Nucleus accumbens (tissue), 56 donors: ENCODE measurements at places on chromosomes 7 and 10.

DNA sequence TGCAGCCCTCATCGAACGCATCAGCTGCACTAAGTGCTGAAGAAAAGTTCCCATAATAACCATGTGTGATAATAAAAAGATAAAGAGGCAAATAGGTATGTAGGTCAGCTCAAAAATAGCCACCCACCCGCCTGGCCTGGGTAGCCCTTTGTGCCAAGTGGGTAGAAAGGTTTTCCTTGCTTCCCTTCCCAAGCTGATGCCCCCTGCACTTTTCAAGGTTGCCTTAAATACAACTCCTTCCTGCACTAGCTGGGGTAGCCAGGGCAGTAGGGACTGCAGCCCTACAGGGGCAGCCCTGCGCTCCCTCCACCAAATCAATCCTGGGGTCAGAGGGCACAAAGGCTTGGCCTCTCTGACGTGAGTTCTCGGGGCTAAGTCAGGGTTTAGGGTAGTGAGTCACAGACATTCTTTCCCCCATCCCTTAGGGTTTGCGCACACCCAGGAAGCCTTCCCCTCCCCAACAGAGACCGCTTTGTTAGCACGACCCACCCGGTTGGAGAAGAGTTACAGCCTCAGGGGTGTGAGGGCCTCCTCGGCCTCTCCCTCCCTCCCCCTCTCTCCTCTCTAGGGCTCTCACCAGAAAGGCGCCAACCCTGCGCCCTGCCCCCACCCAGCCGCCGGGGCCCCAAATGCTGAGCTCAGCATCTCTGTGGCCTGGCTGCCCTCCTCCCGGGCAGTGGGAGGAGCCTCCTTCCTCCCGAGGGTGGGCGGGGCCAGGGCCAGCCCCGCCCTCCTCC, 13.3 kb upstream of the DDIT4 start:
- DNase-seq: peak; percentile 81

DNA sequence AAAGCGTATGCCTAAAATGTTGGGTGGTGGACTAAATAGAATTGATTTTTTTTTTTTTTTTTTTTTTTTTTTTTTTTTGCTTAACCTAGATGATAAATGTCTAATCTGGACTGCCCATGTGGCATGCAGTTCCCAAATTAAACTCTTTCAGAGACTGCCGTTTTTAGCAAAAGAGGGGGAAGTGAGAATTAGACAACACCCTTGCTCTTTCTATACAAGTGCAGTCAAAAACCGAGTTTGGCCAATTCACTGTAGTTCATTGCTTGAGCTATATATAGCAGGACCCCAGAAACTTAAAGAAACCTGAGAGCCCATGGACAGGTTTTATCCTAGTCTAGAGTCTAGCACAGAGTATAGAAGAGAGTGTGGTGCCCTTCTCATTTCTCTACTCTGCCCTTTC, 141.9 kb downstream of the GRM3 start:
- no peak for DNase-seq

DNA sequence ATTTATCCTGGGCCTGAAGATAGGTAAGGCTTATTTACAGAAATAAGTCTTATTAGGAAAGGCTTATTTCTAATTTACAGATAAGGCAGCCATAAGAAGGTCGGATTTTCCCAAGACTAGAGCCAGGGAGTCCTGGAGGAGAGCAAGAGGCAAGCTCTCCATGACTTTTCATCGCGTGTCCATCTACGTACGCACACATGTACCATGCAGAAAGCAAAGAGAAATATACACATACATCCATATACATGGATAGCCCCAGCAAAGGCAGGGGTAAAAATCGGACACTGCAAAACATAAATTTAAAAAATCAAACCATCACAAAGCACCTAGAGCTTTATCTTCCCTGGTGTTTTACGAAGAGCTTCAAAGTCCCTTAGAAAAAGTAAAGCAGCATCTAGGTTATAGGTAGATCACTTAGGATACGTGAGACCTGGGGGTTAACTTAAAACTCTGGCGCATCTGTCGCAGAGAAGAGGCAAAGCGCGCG, 25.8 kb upstream of the ZRANB1 start:
- DNase-seq: no peak

DNA sequence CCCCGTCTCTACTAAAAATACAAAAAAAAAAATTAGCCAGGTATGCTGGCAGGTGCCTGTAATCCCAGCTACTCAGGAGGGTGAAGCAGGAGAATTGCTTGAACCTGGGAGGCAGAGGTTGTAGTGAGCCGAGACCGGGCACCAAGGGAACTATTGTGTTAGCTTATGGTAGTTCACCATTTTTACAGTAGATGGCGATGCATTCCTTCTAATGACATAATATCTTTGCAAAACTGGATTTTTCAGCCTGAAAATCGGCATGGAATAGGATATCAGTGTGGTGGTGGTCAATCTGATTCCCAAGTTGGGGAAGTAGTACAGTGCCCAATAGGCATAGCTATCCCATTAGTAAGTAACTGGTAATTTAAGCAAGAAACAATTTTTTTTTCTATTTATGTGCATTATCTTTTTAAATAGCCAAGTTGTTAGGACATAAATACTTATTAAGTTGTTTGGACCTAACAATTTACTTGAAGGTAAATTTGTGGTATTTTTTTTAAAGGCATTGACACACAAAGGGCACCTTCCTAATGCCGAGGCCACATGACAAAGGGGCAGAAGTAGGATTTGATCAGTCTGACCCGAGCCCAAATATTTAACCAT, 17.6 kb upstream of the IMPDH1 start:
- no peak for DNase-seq

DNA sequence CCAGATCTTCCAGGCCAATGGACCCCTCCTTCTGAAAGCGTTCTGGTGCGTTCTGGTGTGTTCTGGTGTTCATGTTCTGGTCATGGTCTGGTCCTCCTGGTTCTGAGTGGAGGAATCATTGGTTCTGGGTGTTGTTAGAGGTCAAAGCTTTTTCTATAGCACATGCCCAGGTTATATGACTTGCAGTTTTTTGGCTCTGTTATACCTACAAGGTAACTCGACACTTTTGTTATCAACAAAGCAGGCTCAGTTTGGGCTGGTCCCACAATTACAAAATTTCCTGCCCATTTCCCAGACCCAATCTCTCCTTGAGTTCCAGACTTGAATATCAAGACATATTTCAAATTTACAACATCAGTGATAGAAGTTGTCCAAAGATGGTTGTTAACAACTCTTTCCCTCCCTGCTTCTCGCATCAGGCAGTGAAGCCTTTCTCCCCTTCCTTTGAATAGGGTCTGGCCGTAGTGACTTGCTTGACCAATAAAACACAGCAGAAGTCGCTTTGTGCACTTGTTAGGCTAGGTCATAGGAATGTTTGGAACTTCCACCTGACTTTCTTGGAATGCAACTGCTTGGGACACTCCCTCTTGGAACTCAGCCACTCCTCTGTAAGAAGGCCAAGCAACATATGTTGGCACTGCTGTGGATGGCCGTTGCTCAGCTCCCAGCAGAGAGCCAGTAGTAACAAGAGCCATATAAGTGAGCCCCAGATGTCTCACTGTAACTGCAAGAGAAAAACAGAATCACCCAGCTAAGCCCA, 83.1 kb upstream of the STEAP1B start:
- DNase-seq: no peak

GRCh38 chr7:107592361-107593024, 12.4 kb downstream of the BCAP29 start:
- no peak for DNase-seq

GRCh38 chr7:152523916-152524315, 88.1 kb upstream of the KMT2C start:
- no peak for DNase-seq

- DNase-seq: no peak
Measured at GRCh38 chr7:148963583-148964482, 64.5 kb downstream of the PDIA4 start.

DNA sequence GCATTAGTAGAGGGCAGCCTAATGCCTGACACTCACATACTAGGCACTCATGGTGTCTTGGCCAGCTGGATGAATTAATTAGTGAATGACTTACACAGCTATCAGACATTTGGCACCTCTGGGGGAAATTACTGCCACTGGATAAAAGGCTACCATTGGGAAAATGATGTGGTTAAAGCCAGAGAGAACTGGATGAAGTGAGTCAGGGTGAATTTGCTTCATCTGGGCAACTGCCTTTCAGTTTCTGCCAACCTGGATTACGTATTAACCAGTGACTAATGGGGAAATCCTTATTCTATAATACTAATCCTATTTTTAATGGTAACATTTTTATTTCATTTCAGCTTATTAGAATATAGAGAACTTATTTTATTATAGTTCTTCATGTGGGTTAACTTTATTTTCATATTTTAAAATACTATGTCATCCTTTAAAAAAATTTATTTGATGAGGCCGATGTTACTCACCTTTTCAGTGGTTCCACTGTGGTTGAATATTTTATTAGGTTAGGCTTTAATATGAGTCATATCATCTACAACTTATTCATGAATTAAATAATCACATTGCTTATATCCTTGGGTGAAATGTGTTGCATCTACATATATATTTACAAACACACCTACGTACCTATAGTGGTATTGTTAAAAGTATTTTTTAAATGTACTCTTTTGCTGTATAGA, 85.6 kb upstream of the CAPZA2 start:
- no peak for DNase-seq

DNA sequence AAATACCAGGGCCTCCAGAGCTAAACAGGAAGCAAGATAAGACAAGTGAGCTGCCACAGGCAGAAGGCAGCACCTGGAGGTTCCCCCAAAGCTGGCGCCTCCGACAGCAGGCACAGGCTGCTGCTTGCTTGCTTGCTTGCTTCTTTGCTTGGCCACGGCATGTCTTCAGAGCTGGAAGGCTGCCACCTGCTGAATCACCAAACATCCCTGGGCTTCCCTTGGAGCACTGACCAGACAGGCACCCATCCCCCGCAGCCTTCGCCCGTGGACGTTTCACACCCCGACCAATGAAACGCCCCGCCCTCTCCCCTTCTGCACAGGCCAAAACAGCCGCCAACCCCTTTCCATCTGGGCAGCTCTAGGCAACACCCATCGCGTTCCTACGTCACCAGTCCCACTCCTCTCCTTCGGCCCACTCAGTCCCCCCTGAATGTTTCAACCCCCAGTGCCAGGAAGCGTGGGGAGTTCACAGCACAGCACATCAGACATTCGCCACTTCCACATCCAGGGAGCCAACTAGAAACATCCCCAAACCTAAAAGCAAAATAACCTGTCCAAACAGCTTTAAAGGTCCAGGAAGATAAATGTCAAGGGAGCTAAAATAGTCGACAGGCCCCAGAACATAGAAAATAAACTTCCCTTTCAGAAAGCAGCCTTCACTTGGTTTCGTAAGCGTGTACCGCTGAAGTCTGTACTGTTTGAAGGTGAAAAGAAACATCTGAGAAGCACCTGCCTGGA, 1.6 kb downstream of the SGMS1 start:
- peak; percentile 85 for DNase-seq

DNA sequence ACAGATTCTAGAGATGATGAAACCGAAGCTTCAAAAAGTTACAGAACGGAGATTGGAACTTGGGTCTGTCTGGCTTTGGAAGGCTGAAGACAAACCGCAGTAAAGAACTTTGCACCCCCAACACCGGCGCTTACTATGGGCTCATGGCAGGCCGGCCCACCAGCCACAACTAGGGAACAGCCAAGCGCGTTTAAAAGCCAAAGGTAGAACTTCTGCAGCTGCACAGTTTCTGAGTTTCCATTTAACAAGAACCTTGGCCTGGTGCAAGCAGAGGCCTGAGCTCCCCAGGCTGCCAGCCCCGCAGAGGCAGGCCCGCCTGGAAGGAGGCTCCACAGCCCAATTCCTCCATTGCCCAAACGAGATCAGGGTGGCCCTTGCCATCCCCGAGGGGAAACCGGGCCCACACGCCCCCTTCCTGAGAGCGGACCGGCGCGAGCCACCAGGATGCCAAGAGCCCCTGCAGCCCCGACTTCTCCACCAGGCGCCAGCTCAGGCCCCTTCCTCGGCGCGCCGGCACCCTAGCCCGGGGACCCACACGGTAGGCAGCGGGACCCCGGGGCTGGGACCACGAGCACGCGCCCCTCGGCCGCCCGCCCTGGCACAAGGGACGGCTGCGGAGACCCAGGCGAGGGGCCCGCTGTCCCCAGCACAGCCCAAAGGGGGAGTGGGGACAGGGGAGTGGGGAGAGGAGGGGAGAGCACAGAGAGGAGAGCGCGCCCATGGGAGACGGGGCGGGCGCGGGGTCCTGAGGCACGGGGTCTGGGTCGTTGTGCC, 566 bp downstream of the MAD1L1 start:
- DNase-seq: no peak
